ENCODE measurements at places on chromosomes 1 and 21. TPM values are rescaled to one million over a fixed set of nuclear protein-coding genes. Genes with fewer than 3 reads are reported as not detected.

The LGALS8 gene
- 81.0 TPM for total RNA-seq

The FCMR gene
- total RNA-seq, result 0.37 TPM

The FCAMR gene
- not detected for total RNA-seq

The HSF2BP gene
- total RNA-seq, result 1.00 TPM

The TCHH gene
- total RNA-seq, result not detected

The MAP1LC3C gene
- total RNA-seq, result 0.25 TPM

The AMY2A gene
- total RNA-seq, result not detected

The ADGRL2 gene
- total RNA-seq, result 14.6 TPM

The S100A3 gene
- 2.2 TPM for total RNA-seq

The LRRC39 gene
- total RNA-seq, result 0.44 TPM

The IL19 gene
- not detected for total RNA-seq

The CITED4 gene
- 3.3 TPM for total RNA-seq

The S100A14 gene
- total RNA-seq, result not detected

The RAB25 gene
- total RNA-seq, result not detected

The CAPN8 gene
- total RNA-seq, result under 0.01 TPM

The ADAMTSL4 gene
- 2.1 TPM for total RNA-seq

The SH2D2A gene
- 0.25 TPM for total RNA-seq

The ITLN1 gene
- total RNA-seq, result not detected

The KCNH1 gene
- 0.22 TPM for total RNA-seq

The PLA2G2C gene
- under 0.01 TPM for total RNA-seq

The ASPM gene
- 108 TPM for total RNA-seq

The PDE4B gene
- total RNA-seq, result 19.7 TPM

The EXTL1 gene
- 0.75 TPM for total RNA-seq

The RC3H1 gene
- total RNA-seq, result 16.7 TPM

The FCRL1 gene
- not detected for total RNA-seq

The F5 gene
- not detected for total RNA-seq

The OSCP1 gene
- total RNA-seq, result 7.7 TPM

The NR5A2 gene
- total RNA-seq, result not detected

The CD53 gene
- not detected for total RNA-seq

The RGS13 gene
- total RNA-seq, result not detected

The OPRD1 gene
- not detected for total RNA-seq

The PCBP3 gene
- total RNA-seq, result 4.2 TPM

The CDC7 gene
- total RNA-seq, result 15.5 TPM
